ENCODE measurements at places on chromosomes 3 and 15. TPM values are rescaled to one million over a fixed set of nuclear protein-coding genes. Genes with fewer than 3 reads are reported as not detected.

DNA sequence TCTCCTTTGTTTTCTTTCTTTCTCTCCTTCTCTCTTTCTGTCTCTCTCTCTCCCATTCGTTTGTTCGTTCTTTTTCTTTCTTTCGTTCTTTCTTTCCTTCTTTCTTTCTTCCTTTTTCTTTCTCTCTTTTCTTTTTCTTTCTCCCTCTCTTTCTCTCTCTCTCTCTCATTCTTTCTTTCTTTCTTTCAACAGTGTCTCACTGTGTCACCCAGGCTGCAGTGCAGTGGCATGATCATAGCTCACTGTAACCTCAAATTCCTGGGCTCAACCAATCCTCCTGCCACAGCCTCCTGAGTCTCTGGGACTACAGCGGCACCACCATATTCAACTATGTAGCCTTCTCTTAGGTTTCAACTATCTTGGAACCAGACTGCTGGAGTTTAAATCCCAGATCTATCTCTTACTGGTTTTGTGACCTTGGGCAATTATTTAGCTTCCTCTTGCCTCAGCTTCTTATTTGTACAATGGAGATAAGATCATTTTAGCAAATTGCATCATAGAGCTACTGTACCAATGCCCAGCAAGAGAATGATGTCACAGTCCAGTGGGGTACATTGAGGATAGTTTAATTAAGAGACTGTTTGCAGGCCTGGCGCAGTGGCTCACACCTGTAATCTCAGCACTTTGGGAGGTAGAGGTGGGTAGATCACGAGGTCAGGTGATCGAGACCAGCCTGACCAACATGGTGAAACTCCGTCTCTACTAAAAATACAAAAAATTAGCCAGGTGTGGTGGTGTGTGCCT is 27.3 kb upstream of the PARL start:
- no peak for DNase-seq

GRCh38 chr3:178088963-178089362 is 447.3 kb upstream of the KCNMB2 start:
- no peak for DNase-seq

The AADACL2 gene
- not detected for polyA plus RNA-seq

GRCh38 chr3:115071601-115072000 is 75.5 kb downstream of the ZBTB20 start:
- DNase-seq = no peak

GRCh38 chr3:121411523-121411922 is 134.3 kb downstream of the POLQ start:
- DNase-seq = no peak

DNA sequence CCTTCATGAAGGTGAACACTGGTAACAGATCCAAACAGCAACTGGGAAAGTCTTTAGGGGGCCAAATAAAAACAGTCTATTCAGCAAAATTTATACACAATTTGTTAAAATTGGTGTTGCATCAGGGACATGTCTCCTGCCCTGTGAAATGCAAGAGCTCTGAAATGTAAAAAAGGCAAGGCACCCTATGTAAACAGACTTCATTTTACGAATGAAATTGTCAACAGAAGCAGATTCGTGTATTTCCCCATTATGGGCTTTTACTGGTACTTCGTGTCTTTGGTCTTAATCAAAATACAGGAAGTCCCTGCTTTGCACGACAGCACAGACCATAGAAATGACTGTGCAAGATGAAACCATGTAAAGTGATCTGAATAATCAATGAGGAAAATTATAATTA is 127.3 kb upstream of the THBS1 start:
- DNase-seq = no peak

GRCh38 chr3:15220661-15221060 is 14.6 kb downstream of the CAPN7 start:
- DNase-seq = no peak

GRCh38 chr15:78075490-78076230 is 1.9 kb downstream of the TBC1D2B start:
- DNase-seq = no peak

The TGM5 gene
- not detected for polyA plus RNA-seq

DNA sequence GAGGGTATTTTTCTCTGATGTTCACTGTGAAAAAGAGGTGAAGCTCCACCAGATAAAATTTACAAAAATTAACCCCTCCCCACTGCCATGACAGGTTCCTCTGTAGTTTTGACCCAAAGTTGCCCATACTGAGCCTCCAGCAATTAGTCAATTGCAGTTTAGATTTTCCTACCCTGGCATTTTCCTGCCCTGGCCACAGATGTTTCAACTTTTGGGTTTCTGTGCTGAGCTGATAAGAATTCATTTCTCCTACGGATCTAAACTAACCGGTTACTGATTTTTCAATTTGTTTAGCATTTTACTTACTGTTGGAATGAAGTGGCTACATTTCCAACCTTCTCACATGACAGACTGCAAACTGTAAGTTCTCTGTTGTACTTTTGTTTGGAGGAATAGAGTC is 1346.1 kb upstream of the EPHA6 start:
- no peak for DNase-seq

- no peak for DNase-seq
Measured at GRCh38 chr3:46664188-46664970, 29.1 kb downstream of the ALS2CL start.

DNA sequence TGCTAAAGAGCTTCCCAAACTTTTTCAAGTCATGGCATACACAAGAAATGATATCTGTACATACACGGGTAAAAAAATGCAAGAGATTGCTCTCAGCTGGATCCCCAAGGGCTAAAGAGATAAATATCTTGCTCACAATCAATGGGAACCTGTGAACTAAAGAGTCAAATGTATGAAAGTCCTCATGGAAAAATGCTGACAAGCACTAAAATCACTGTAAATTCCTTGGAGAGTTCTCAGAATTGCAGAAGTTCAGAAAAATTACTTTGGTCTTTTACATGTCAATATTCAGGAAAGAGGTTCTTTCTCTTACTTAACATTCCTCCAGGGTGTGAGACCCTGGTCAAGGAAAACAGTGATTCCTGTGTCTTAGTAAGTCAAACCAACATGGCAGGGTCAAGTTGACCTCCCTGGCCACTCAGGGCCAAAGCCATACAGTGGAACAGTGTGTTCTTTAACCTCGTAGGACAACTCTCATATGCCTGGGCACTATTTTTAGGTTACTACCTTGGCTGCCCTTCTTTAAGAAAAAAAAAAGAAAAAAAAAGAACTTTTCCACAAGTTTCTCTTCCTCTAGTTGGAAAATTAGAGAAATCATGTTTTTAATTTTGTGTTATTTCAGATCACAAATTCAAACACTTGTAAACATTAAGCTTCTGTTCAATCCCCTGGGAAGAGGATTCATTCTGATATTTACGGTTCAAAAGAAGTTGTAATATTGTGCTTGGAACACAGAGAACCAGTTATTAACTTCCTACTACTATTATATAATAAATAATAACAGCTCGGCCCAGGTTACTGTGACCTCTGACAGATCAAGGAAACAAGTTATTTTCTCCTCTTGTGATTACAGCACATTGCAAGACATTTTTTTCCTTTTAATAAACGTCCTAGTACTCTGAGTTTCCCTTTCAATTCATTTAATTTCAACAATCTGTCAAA is 12.5 kb downstream of the SSR3 start:
- no peak for DNase-seq

GRCh38 chr3:177934001-177934891 is 602.0 kb upstream of the KCNMB2 start:
- peak; percentile 59 for DNase-seq

GRCh38 chr3:46061108-46061720 is 33.9 kb upstream of the XCR1 start:
- DNase-seq = no peak

The PLA2G4D gene
- 0.08 TPM for polyA plus RNA-seq

The GATM gene
- 227 TPM for polyA plus RNA-seq

DNA sequence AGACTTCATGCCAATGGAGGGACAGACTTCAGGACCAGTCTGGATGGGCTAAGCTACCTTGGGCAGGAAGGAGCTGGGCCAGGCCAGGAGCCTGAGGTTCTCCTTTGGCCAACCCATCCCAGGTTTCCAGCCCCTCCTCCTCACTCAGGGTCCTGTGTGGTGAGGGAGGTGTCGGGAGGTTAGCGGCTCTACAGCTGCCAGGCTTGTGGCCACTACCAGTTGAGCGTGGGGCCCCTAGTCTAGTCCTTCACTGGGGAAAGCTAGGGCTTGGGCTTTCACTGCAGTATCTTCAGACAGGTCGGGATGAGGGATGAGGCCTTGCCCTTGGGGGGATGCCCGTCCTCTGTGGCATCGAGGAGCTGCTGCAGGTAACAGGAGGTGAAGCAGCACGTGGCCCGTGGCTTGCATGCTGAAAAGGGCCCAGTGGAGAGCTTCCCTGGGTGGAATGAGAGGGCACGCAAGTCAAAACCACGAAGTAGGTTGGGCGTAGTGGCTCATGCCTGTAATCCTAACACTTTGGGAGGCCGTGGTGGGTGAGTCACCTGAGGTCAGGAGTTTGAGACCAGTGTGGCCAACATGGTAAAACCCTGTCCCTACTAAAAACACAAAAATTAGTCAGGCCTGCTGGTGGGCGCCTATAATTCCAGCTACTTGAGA is 8.5 kb upstream of the FANCD2 start:
- DNase-seq = no peak

The GNAI2 gene
- 189 TPM for polyA plus RNA-seq

GRCh38 chr3:131357275-131357674 is 24.3 kb upstream of the NUDT16 start:
- no peak for DNase-seq

The C15orf62 gene
- polyA plus RNA-seq = 3.1 TPM

- DNase-seq = no peak
Measured at GRCh38 chr3:46913644-46914043, 36.1 kb downstream of the PTH1R start.
